ENCODE measurements at places on chromosomes 16 and 17. TPM values are rescaled to one million over a fixed set of nuclear protein-coding genes. Genes with fewer than 3 reads are reported as not detected.

G6PC1 gene
- total RNA-seq, result not detected

MEOX1 gene
- total RNA-seq, result 2.8 TPM

CIBAR2 gene
- total RNA-seq, result not detected

GRAP gene
- total RNA-seq, result 5.3 TPM

ABCA10 gene
- 11.5 TPM for total RNA-seq

NPLOC4 gene
- total RNA-seq, result 106 TPM

DNA sequence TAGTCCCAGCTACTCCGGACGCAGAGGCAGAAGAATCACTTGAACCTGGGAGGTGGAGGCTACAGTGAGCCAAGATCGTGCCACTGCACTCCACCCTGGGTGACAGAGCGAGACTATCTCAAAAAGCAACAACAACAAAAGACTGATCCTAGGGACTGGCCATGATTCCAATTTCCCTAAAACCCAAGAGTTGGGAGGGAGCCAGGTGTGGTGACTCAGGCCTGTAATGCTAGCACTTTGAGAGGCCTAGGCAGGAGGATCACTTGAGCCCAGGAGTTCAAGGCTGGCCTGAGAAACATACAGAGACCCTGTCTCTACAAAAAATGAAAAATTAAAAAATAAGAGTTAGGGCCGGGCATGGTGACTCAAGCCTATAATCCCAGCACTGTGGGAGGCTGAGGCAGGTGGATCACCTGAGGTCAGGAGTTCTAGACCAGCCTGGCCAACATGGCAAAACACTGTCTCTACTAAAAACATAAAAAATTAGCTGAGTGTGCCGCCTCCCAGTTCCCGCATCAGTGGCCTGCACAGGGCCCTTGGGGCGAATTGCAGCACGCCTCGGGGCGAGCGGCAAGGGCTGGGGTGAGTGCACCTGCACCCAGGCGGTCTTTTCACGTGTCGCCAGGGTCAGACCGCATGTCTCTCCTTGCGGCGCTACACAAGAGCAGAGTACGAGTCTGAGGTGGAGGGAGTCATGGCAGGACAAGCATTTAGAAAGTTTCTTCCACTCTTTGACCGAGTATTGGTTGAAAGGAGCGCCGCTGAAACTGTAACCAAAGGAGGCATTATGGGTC lies 40.8 kb downstream of the CDH3 start:
- DNase-seq, result no peak

ABCA9 gene
- total RNA-seq, result 13.8 TPM

DNA sequence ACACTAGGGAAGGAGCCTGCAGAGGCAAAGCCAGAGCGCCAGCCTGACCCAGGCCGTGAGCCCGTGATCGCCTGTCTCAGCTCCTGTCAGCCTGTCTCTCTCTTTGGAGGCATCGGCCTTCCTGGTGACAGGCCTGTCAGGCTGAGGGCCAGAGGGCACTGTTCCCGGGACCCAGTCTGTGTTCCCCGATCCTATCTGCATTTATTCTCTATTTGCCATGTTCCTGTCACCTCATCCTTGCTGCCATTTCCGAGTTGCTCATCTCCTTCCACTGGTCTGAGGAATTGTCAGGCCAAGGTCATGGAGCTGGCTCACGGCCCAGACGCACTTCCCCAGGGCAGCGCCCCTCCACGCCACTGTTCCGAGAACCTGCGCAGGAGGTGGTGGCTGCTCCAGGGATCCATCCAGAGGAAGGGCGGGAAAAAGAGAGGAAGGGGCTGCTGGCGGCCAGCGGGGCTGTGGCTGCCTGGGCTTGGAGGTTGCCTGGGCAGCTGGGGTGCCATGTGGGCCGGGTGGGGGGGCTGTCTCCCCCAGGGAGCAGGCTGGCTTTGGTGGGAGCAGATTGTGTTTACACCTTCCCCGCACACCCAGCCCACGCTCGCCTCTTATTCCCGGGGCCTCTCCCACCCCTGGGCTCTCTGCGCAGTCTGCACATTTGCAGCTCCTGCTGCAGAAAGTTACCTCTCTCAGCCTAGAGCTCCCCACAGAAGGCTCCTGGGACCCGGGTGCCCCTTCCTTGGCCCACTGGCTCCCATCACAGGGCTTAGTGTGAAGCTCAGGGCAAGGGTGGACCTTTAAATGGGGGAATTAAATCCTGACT lies 4.9 kb downstream of the PRCD start:
- peak; percentile 80 for DNase-seq

DNA sequence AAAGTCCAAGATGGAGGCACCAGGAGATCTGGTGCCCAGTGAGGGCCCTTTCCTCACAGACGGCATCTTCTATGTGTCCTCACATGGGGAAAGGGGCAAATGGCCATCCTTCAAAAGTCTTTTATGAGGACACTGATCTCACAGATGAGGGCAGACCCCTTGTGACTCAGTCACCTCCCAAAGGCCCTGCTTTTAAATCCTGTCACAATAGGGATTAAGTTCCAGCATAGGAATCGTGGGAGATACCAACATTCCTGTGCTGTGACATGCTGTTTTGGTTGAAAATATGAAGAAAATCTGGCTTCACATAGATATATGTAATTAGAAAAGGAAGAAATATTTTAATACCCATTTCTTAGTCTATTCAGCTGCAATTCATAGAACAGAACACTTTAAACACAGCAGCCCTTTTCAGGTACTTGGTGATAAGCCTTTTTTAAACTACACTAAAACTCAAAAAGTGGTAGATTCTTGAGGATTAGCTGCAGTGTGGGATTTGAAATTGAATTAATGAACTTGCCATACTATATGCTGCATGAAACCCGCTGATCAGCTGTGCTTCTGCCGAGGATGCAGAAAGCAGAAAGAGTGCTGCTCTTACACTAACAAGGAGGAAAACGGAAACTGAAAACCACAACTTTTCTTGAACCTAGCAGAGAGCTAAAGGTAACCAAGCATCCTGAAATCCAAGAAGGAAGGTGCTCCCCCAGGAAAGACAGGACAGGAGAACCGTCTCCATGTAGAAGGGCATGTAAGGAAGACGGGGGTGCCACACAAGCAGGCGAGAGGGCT lies 32.7 kb downstream of the VPS53 start:
- no peak for DNase-seq

TSPOAP1 gene
- 13.0 TPM for total RNA-seq

- DNase-seq, result no peak
Measured at GRCh38 chr17:70050931-70051330, 24.1 kb upstream of the KCNJ16 start.

HSPB9 gene
- total RNA-seq, result 6.9 TPM

- DNase-seq, result no peak
Measured at GRCh38 chr16:9393591-9393990, 302.1 kb downstream of the HAPSTR1 start.

CDC42EP4 gene
- 103 TPM for total RNA-seq

GRCh38 chr17:72517413-72518158 lies 396.8 kb downstream of the SOX9 start:
- DNase-seq, result no peak

DNA sequence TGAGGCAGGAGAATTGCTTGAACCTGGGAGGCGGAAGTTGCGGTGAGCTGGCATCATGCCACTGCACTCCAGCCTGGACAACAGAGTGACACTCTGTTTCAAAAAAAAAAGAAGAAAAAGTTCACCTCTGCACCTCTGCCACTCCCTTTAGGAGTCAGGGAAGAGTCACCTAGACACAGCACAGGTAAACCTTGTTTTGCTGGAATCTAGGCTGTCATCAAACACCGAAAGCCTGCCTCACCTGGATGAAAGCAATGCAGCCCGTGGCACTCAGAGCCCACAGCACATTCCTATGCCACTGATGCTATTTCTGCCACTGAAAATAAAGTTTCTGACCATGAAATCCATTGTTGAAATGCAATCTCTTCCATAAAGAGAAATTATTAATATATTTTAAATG lies 22.2 kb downstream of the CFAP52 start:
- DNase-seq, result no peak

DNA sequence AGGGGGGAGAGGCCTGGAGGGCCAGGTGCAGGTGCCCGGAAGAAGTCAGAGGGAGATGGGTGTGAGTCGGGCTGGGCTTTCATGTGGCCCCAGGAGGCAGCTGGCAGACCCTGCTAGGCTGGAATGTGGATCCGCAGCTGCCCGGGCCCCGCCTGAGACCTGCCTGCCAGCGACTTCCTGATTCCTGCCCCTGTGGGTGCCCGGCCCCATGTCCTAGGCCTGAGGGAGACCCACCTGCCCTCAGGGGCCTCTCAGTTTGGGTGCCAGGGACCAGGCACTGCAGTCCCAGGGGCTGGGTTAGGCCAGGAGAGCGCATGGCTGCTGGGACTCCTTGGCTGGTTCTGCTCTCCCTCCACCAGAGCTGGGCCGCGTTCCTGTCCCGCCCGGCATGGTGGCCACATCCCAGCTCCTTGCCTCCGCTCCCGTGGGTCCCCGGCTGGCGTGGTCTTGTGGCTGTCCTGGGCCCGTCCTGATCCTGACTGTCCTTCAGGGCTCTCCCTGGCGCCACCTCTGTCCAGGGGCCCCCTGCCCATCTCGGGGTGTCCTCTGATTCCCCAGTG lies 22.1 kb upstream of the SPNS2 start:
- DNase-seq, result no peak

TPSG1 gene
- 1.2 TPM for total RNA-seq

DNA sequence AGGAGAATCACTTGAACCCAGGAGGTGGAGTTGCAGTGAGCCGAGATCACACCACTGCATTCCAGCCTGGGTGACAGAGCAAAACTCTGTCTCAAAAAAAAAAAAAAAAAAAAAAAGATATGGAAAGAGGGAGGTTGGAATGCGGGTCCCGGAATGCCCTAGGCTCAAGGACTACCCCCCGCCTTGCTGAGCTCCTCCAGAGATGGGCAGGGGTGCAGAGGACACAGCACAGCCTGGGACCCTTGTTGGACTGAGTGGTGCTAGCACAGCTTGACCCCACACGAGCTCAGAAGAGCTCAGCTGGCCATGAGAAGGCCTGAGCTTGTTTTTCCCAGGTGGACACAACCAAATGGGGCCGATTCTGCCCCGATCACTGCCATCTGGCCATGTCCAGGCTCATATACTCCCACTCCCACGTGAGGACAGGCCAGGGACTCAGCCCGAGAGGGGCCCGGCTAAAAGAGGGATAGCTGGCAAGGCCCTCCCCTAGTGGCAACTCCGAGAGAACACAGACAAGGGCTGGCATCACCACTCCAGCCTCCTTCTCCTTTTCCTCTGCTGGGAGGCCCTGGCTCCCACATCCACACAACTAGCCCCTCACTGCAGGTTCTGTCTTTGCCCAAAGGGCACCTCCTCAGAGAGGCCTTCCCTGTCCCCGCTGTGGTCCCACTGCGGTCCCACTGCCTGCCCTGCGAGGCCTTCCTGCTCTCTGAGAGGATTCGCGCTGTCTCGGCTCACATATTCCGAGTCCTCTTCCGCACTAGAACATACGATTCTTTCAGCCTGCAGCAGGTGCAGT lies 11.0 kb downstream of the SGCA start:
- DNase-seq, result no peak

- DNase-seq, result no peak
Measured at GRCh38 chr17:74702116-74702871, 10.4 kb downstream of the CD300LF start.

- no peak for DNase-seq
Measured at GRCh38 chr16:87724490-87725291, 41.1 kb downstream of the KLHDC4 start.

- DNase-seq, result no peak
Measured at GRCh38 chr17:68221786-68222185, 26.1 kb upstream of the AMZ2 start.

Data from testis (tissue), 5 donors.